ENCODE measurements at places on chromosomes 12 and 14.

GRCh38 chr12:89379148-89379838, 27.0 kb upstream of the DUSP6 start:
- no peak for DNase-seq

GRCh38 chr12:13609894-13610679, 371.3 kb downstream of the GRIN2B start:
- DNase-seq: no peak

DNA sequence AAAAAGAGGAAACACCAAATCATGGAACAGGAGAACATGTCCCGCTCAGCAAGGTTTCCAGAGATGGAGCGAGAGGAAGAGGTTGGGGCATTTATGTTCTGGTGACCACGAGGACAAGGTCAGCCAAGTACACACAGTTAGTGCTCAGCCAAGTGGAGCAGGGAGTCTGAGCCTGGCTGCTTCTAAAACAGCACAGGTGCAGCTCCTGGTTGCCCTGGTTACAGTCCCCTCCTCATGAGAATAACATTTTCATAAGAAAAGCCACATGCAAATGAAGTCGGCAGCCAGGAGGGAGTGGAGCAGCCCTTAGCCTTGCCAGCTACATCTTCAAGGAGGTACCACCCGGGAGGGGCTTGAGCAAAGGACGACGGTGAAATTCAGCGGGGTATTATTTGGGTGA, 81.8 kb downstream of the NOS1 start:
- DNase-seq: no peak

DNA sequence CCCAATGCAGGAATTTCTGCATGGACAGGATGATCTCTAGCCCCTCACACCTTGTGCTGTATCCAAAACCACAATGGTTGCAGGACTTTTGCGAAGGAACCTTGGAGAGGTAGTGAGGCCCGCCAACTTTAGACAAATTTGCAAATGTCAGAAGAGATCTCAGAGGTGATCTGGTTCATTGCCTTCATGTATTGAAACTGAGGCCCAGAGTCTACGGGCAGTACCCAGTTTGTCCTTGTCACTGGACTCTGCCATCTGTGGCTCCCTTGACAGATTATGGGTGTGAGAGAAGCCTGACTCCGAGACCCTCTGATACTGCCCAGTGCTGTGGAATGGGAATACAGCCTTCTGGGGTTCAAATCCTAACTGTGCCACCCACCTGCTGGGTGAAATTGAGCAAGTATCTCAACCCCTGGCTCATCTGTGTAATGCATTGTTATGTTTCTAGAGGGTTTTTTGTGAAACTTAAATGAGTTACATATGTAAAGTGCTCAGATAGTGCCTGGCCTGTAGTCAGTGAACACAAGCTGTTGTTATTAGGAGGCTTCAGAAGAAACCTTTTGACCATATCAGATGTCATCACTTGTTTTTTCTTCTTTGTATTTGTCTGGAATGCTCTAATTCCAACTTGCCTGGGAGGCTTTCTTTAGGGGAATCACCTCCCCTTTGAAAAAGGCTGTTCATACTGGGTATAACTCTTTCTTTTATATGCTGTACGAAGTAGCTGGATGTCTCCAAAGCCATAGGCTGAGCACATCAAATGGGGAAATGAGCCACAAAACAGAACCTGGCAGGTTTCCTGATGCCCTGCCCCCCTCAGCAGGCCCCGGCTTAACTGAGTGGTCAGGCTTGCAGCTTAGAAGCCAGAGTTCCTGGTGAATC, 71.4 kb upstream of the SRSF5 start:
- DNase-seq: no peak

DNA sequence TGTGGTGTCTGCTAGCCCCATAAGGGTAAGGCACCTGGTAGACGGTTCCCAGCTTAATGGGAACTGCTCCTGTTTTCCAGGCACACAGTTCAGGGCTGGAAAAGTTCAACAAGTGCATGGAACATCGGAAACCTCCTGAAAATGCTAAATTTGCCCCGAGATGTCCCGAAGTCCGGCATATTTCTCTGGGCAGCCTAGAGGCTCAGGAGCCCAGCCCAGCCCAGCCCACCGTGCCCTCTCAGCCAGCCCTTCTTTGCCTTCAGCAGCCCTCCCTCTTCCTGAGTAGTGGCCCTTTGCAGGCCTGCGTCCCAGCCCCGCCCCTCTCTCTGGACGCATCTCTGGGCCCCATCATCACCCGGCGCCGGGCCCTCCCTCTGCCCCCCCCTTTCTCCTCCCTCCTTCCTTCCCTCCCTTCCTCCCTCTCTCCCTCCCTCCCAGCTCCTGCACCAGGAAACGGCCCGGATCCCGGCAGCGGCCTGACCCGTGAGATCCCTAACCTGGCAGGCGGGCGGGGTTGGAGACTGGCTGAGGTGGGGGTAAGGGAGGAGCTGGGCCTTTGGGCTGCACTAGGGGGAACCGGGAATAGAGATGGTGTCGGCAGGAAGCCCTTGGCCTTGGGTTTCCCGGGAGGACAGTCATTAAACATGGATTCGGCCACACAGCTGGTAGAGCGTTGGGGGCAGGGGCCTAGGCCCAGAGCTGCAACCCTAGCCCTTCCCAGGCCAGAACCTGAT, at the start of gene BCL2L2:
Gene BCL2L2, plus strand, starts transcription at position 422 of the 734 bp plus-strand sequence. CDS start 935 bp downstream, outside the sequence.
- DNase-seq: no peak

GRCh38 chr14:86038387-86039042, 508.6 kb downstream of the FLRT2 start:
- DNase-seq: peak; percentile 22

DNA sequence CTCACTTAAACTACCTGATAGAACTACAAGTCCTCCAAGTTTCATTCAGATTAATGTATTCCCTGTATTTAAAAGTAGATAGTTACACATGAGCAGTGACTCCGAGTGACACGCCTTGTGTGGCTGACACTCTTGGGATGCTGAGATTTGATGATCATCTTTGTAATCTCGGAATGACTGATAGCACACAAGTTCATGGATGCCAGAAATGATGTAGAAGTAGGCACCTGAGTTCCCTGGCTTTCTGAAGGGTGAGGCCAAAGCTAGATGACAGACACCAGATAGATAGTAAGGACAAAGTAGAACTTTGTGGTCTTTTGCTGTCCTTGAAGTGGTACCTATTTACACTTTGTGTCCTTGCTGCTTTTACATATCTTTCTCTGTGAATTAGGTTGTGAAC, 491.2 kb downstream of the PCNX1 start:
- no peak for DNase-seq

DNA sequence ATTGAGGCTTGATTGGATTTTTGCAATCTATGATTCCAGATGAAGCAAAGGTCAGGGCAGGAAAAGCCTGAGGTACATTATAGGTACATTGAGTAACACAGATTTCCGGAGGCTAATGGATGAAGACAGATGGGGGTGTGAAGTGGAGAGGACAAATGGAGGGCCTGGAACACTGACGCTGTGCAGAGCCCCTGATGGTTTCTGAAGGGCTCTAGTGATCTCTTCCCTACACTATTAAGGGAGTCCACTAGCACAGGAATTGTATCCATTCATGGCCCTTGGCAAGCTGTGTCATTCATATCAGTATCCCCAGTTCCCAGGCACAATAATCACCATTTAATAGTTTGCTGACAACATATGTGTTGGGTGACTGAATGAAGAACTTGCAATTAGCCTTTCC, 284.8 kb downstream of the ITPR2 start:
- DNase-seq: no peak

DNA sequence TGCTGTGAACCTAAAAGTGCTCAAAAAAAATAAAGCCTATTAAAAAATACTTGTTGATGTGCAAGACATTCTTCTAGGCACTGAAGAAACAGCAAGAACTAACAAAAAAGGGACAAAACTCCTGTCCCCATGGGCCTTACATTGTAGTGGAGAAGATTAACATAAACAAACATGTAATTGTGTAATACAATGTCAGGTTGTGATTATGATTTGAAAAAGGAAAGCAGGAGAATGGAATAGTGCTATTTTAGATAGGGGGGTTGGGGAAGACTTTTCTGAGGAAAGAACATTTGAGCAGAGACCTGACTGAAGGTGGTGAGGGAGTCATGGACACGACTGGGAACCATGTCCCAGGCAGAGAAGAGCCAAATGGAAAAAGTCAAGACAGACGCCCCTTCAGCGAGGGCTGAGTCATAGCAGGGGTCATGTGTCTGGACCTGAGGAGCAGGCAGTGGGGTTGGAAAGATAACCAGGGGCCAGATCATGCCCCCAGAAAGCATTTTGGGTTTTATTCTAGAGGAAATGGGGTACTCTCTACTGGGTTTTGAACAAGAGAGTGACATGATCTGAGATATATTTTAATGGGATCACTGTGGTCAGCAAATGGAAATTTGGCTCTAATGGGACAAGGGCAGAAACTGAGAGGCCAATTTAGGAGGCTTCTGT, 19.4 kb upstream of the IFNG start:
- no peak for DNase-seq

DNA sequence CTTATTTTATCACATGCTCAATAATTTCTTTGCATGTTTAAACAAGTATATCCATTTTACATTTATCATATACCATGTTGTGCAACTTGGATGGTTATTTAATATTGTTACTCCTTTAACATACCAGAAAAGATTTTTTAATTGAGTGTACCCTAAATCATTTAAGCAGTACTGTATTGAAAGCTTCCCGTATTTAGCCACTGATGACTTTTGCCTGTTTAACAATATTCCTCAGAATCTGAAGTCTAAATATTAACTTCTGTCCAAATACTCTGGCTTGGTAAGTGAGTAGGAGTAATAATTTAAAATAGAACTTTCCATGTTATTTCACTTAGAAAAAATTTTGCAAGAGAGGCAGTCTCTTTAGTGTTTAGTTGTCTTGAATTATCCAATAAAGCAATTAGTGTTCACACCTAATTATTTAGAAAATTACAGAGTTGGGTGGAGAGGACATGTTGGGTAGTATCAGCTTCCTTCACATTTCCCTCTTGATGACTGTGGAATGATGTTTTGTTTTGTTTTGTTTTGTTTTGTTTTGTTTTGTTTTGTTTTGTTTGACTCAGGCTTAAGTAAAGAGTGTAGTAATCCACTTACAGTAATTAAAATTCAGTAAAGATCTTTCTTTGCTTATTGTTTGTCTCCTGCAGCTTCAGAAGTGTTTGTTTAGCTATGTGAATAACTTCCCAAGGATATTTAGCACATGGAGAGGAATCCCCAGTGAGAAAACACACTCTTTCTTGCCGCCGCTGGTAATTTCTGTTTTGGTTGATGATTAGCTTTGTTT, 59.5 kb downstream of the DAAM1 start:
- DNase-seq: no peak

DNA sequence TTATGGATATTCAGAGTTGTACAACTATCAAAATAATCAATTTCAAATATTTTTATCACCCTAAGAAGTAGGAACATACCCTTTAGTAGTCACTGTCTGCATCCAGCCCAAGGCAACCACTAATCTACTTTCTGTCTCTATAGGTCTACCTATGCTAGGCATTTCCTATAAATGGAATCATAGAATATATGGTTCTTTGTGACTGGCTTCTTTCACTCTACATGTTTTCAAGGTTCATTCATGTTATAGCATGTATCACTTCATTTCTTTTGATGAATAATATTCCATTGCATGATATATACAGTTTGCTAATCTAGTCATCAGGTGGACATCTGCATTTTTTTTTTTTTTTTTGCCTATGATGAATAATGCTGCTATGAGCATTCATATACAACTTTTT, 112.4 kb downstream of the PPP1R12A start:
- no peak for DNase-seq

DNA sequence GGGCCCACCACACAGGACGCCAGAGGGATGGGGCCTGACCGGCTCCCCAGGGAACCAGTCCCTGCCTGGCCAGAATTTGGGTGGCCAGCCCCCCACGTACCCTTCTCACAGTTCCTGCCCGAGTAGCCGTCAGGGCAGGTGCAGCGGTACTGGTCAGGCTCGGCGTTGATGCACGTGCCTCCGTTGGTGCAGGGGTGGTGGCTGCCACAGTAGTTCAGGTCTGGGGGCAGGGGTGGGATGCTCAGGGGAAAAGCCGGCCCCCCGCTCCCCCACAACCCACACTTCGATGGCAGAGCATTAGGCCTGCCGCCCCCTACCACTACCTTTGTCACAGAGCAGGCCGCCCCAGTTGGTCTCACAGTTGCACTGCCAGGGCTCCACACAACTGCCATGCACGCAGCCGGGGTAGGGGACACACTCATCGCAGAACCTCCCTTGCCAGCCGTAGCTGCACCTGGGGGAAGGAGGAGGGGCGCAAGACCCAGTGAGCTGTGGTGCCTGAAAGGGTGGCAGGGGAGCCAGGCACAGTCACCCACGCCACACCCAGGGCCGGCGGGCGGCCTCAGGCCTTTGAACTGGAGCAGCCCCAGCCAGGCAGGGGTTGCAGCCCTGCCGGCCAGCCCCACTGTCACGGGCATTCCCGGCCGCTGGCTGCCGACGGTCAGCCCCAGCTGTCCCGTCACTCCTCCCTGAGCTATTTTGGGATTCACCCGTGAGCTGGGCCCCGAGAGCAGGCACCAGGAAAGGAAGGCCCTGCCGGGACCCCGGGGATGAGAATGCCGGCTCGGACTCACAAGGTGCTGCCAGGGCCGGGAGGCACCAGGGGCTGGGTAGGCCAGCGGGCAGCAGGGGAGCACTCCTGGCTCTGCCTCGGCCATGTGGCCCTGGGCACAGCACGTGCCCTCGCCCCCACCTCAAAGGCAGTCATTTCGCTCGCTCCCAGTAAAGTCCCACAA, 16.5 kb downstream of the JAG2 start:
- DNase-seq: no peak

DNA sequence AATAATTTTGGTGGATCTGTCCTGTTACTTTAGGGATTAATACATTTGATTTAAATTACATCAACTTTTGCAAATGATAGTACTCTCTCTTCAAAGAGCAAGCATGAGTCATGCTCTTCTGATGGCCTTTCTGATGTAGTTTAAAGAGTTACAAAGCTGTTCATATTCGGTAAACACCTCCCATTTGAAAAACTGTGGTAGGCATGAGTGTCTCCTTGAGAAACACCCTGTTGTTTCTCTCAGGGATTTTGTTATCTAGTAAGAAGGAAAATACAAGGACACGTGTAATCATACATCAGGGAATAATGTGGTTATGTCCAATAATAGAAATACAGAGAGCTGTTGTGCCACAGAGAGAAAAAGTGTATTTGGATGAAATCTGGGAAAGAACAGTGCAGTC, 53.3 kb upstream of the E2F7 start:
- DNase-seq: no peak

DNA sequence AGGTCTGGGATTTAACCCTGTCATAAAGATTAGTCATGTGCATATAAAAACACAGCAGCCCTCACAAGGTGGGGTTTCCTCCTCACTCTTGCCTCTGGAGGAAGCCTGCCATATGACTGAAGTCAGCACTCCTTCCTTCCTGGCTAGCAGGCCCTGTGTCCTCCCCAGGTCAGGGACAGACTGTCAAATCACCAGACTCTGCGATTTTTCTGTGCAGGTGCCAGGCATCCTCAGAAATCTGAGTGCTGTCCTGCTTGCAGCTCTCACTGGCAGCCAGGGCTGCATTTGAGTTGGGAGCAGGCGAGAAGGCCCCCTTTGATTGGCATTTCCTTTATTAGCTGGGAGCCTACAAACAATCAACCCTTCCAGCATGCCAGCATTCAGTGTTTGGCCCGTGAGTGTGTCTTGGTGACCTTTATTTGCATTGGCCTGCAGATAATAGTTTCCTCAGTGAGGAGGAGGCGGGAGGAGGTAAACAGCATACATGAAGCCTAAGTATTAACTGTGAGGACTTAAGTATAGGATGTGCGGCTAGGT, 183.8 kb upstream of the ARHGAP5 start:
- DNase-seq: no peak

Data from stimulated activated CD4-positive, alpha-beta T cell treated with anti-CD3 and anti-CD28 coated beads, Interleukin-12 subunit alpha, Interleukin-12 subunit beta, amount 100 ng/mL, for 48 hours (primary cell).